ENCODE measurements at places on chromosomes 11 and 22.

- DNase-seq, result no peak
Measured at GRCh38 chr11:62600367-62601121, 1.1 kb downstream of the MTA2 start.

- DNase-seq, result no peak
Measured at GRCh38 chr22:29344137-29344536, 28.6 kb upstream of the RASL10A start.

DNA sequence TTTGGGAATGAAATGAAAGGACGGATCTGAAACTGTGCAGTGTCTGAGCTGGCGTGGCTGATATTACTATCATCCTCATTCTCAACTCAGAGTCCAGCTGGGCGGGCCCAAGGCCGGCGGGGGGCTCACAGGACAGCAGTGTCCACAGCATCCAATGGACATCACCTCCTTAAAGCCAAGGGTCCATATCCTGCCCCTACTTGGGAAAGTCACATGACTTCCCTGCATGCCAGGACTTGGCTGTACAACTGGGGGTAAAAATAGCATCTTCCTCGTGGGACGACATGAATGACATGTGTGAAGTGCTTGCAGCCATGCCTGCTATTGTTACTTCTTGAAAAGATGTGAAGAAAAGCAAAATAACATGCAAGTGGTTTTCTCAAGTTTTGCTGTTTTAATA lies 82.3 kb downstream of the TRMU start:
- DNase-seq, result no peak

GRCh38 chr22:40462195-40462984 lies 92.0 kb downstream of the SGSM3 start:
- no peak for DNase-seq

- no peak for DNase-seq
Measured at GRCh38 chr11:132646890-132647289, 885.4 kb downstream of the OPCML start.

DNA sequence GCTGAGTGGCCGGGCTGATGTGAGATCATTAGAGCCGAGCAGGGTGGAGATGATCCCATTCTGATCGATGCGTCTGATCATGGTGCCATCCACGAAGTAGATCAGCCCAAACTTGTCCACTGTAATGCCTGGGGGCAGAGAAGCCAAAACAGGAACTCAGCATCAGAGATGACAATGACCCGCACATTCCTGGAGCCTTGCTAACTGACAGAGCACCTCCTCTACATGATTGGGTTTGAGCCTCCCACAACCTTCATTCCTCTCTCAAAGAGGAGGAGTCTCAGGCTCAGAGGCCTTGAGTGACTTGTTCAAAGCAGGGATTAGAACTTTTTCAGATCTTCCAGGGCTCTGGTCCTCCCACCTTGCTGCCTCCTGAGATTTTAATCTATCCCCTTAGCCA lies 133.7 kb upstream of the NARS2 start:
- no peak for DNase-seq

- no peak for DNase-seq
Measured at GRCh38 chr22:37169406-37169805, 18.6 kb downstream of the C1QTNF6 start.

- no peak for DNase-seq
Measured at GRCh38 chr11:2752923-2753322, 53.1 kb upstream of the KCNQ1OT1 start.

GRCh38 chr11:113356203-113356602 lies 31.4 kb upstream of the ANKK1 start:
- no peak for DNase-seq

DNA sequence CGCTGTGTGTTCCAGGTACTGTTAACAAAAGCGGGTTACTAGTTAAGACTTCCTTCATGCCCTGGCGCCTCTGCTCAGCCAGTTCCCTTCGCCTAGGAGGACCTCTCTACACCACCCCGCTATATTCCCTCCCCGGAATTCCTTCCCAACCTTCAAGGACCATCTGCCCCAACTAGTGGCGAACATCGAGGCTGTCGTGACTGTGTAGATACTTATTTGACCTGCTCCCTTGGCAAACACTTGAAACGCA lies 450 bp upstream of the BCL2L13 start:
- no peak for DNase-seq

DNA sequence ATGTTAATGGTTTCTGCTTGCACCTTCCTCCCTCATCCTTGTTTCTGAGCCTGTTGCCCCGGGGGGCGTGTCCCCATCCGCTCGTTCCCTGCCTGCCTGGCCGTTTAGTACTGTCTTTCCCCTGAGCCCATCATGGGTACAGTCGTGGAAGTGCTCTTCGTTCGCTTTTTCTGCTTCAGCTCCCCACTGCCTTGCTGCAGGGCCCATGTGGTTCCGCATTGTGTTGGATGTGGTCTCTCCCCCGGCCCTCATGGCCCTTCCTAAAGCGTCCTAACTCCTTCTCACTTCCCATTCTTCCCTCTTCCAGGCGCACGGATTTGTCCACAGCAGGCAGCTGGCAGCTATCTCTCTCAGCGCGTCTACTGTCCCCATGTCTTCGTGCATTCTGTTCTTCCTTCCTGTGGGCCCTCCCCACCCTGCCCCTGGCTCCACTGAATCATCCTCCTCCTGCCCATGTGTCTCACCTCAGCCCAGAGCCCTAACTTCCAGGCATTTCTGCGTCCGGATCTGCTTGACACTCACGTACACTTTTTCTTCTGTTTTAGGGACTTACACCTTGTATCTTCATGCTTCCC lies 98.1 kb downstream of the ZBTB16 start:
- DNase-seq, result no peak

GRCh38 chr22:40423882-40424640 lies 53.7 kb downstream of the SGSM3 start:
- DNase-seq, result no peak

GRCh38 chr22:30306627-30307011 lies 17.3 kb upstream of the CASTOR1 start:
- DNase-seq, result no peak

DNA sequence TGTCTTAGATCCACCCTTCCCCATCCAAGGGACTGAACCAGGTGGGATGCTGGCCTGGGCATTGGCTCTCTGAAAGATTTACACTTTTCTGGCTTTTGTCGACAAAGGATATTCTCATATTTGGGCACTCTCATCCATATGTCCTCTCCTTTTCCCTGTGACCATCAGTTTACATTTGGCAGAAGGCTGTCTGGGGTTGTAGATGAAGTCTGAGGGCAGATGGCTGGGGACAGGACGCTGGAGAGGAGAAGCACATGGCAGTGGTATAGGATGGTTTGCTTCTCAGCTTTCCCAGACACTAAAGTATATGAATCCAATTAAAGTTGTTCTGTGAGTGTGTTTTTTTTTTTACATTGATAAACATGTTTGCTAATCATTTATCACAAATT lies 757.5 kb downstream of the NTM start:
- DNase-seq, result no peak

GRCh38 chr11:10796191-10796590 lies 12.5 kb downstream of the EIF4G2 start:
- no peak for DNase-seq

DNA sequence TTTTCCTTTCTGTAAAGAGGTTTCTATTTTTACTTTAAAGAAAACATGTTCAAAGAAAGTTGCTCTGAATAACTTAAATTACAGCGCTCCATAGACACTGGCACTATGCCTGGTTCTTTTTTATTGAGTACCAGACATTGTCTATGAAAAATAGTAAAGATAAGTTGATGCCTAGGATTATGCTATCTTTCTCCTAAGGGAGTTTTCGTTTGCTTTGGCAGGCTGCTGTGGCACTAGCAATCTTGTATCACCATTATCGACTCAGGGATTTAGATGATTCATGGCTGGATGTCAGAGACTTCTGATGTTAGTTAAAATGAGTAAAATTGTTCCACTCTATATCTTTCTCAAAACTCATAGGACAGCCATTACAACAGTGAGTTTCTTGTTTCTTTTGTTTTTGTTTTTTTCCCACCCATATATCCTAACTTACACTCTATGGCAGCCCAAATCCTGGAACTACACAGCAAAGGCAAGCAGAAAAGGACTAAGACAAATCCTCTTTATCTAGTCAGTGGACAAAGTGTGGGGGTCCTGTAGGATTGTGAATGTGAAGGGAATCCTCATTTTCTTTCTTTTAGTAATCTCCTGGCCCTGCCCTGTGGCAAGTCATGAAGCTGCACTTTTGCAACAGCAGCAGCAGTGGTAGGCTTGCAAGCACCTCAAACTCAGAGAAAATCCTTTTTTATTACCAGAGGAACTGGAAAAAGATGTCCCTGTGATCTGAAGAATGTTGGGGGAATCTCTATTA lies 20.7 kb downstream of the SLN start:
- DNase-seq, result no peak

DNA sequence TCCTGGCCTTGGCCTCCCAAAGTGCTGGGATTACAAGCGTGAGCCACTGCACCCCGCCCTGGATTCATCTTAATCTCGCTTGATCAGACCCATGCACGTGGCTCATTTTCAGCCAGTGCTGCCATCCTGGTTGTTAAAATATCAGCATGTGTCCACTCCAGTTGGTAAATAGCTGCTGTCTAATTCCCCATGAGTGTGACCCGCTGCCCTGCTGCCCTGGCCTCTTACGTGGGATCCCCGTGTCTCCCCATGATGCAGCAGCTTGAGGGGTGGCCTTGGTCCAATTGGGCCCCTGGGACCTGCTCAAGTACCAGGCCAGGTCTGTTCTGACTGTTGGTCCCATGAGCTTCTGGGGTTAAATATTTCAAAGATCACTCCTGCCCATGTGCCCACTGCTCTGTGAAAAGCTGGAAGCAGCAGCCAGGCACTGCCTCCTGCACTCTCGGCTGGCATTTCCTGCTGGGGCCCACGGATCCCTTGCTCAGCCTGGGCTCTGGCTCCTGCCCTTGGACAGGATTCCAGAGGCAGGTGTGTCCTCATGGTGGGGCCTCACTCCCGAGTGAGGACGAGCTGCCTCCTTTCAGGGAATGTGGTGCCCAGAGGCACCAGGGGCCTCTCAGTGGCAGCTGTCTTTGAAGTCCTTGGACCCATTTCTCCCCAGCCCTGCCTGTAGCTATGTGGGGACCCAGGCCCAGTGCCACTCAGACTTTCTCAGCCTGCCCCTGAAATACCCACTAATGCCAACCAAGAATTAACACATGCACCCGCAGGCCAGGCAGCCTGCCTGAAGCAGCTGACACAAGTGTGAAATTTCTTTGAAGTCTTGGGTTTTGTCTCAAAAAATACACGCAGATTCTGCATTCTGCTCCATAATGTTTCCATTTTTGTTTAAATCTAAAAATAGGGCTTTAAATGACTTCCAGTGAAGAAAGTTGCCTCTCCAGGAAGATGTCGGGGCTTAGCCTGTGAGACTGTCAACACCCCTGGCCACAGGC lies 38.1 kb upstream of the PRDM11 start:
- no peak for DNase-seq

DNA sequence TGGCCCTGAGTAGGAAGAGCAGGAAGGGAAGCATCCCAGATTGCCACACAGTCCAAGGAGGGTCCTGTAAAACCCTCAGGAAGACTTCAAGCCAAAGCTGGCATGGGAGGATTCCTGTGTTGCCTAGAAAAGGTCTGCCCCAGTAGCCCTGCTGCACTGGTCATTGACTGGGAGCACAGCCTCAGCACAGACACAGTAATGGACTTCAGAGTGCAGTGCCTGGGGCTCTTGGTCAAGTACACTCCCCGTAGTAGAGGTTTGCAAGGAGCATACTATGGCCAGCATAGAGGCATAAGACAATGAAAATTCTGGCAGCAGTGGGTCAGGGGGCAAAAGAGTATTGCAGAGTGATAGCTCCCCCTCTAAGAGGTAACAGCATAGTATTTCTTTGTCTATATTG lies 36.2 kb upstream of the FJX1 start:
- no peak for DNase-seq

DNA sequence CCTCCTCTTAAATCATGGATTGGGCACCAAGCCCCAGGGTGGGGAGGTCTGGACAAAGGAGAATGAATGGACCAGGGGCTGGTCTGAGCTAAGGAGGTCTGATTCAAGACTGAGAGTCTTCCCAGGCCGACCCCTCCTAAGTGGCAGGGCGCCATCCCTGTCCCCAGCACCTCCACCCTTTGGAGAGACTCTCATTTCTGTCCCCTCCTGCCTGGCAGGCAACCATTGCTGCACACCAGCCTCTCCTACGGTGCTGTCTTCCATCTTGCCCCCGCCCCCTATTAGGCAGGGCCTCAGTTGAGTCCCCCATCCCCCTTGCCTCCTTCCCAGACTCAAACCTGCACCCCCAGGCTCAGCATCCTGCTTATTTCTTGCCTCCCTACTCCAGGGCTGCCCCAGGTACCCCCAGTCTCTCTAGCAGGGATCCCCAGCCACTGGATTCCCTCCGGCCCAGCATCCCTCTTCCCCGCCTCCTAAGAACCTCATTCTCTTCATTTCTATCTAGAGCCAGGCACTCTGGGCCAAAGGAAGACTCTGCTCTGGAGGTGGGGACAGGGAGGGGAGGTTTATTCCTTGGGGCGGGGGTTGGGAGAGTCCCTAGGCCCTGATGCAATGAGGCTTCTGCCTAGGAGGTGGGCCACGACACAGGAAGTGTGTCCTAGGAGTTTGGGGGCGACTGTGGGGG lies 1.7 kb upstream of the RCOR2 start:
- no peak for DNase-seq

DNA sequence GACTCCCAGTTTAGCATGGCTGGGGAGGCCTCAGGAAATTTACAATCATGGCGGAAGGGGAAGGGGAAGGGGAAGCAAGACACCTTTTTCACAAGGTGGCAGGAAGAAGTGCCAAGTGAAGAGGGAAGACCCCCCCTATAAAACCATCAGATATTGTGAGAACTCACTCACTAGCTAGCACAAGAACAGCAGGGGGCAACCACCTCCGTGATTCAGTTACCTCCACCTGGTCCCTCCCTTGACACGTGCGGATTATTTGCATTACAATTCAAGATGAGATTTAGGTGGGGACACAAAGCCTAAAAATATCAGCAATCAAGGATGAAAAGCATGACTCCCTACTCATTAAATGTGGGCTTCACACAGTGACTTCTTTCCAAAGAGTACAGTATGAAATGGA lies 155.0 kb upstream of the CCDC90B start:
- DNase-seq, result no peak

GRCh38 chr11:116311206-116311605 lies 461.6 kb downstream of the BUD13 start:
- no peak for DNase-seq

- no peak for DNase-seq
Measured at GRCh38 chr11:12091956-12092558, 18.3 kb upstream of the MICAL2 start.

Measured in type B pancreatic cell (in vitro differentiated cells).